Muscle of arm (tissue), 14 donors: ENCODE measurements at places on chromosomes 7 and 10.

- DNase-seq: no peak
Measured at GRCh38 chr7:29381206-29382094, 182.2 kb upstream of the PRR15 start.

- no peak for DNase-seq
Measured at GRCh38 chr7:41774966-41775365, 72.1 kb upstream of the INHBA start.

DNA sequence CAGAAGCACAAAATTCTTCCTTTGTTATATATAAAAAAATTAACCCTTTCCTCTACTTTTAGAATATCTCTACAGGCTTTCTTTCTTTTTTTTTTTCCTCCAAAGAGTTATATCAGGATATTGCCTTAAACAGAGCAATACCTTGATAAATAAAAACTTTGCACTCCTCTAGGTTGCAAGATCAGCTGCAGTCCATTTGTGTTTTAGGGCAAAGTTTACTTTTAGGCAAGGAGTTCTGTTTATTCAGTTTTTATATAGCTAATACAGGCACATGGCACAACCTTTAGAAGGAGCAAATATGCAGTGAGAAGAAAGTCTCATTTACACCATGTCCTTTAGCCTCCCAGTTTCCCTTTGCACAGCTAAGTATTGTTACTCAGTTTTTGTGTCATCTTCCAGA, 10.3 kb downstream of the LRMDA start:
- DNase-seq: no peak

DNA sequence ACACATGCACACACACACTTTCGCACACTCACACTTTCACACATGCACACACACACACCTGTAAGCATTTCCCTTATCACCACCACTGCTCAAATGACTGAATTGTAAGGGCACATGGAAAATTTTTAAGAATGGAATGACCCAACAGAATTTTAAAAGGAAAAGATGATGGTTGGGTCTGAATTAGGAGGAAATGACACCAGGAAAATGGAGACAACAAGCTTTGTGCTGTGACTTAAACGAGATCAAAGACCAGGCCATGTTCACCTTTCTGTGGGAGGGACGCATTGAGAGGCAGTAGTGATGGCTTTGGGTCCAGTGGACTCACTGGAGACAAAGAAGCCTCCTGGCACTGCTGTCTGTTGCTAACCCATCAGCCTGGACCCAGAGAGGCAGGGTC, 16.7 kb upstream of the C10orf71 start:
- DNase-seq: no peak

GRCh38 chr7:1675036-1675671, 5.1 kb downstream of the ELFN1 start:
- DNase-seq: no peak

- DNase-seq: no peak
Measured at GRCh38 chr10:132724446-132724845, 61.5 kb downstream of the NKX6-2 start.

DNA sequence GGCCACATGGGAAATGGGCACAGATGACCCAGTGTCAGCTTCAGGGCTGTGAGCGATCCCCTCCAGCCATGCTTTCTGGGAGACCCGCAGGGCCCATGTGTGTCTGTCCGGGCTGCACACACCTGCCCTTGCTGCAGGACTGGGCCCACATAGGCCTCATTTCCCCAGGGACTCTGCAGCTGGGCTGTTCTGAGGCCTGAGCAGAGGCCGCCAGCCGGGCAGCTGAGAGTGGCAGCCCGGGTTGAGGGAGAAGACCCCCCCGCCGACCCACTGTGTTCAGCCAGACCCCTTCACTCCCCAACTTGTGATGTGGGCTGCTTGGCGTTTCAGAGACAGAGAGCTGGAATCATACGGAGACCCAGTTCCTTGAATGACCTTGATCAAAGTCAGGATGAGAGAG, 50.1 kb upstream of the DPYSL4 start:
- no peak for DNase-seq

DNA sequence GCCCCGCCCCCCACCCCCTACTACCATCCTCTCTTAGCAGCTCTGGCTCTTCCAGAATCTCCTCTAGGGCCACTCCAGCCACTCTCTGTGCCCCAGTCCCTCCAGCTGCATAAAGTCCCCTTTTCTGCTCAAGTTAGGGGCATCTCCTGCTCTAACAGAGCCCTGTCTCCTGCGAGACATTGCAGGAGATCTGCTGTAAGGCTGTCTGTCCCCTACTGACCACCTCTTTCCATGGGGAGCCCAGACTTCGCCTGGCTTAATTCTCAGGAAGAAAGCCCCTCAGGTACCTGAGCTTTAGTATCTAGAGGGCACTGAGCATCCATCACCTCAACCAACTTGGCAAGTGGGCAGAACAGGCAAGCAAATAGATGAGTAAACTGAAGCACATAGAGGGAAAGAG, 200.7 kb upstream of the ZMIZ1 start:
- no peak for DNase-seq

DNA sequence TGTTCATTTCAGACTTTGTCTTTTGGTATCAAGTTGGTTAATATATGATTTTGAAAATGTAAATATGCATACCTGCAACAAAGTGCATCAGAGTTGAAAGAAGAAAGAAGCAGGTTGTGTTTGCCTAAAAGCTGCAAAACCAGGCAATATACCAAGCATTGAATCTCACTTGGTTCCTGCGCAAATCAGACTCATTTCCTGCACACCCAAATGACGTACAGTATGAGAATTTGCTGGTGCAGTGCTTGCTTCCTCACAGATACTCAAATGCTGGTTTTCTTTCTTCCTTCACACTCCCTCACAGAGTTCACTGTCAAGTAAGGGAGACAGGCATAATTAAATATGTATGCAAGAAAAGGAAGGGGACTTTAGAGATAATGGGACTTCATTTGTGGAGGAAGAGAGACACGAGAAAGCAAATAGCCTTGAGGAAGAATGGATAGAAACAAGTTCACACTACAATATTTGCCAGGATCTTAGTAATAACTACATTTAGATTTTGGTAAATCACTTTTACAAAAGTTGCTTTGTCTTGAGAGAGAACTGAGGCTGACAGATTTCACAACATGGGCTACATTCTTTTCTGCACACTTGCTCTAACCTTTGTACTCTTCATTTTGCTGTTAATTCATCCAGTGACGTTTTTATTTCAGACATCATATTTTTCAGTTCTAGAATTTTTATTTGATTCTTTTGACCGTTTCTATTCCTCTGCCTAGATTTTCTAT, 56.9 kb upstream of the AOAH start:
- no peak for DNase-seq

DNA sequence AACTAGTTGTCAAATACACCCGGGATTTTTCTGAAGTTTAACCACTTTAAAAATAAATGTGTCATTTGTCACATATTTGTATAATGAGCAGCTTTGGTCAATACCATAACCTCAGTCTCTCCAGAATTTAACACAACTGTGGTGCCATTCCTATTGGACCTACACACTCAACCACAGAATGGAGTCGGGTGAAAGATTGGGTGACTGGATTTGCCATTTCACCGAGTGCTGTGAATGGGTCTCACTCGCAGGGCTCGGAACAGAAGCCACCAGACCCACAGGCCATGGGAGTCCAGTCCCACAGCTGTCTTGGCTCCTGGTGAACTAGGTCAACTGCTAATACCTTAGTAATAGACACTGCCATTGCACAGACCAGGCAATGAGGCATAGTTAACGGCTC, 298.4 kb downstream of the CCDC3 start:
- DNase-seq: no peak

DNA sequence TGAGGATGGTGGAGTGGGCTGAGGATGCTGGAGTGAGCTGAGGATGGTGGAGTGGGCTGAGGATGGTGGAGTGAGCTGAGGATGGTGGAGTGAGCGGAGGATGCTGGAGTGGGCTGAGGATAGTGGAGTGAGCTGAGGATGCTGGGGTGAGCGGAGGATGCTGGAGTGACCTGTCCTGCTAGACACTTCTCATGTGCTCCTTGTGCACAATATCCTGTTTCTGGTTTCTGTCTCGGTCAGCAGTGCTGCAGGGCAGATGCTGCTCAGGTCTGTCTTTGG, 29.2 kb downstream of the ANXA8 start:
- DNase-seq: no peak

- no peak for DNase-seq
Measured at GRCh38 chr7:147937428-147937827, 653.1 kb upstream of the C7orf33 start.

GRCh38 chr10:129305046-129305445, 162.0 kb upstream of the MGMT start:
- no peak for DNase-seq

GRCh38 chr10:79189181-79189580, 120.4 kb downstream of the ZMIZ1 start:
- DNase-seq: no peak

DNA sequence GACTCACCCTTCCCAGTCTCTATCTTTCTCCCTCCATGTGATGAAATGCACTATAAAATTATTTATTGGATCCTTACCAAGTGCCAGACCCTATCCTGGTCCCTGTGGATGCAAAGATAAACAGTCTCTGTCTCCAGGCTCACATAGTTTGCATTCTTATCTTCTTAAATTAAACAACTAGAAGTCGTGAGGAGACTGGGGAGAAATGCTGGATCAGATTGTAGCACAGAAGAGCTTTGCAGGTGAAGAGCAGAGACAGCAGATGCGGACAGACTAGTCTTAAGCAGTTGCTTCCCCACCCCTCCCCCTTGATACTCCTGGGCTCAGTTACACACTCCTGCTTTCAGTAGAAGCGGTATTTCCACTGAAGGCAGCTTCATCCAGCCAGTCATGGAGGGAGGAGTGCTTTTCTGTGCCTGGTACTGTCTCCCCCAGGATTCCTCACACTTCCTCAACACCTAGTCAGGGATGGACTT, 20.8 kb upstream of the CDK1 start:
- DNase-seq: no peak

DNA sequence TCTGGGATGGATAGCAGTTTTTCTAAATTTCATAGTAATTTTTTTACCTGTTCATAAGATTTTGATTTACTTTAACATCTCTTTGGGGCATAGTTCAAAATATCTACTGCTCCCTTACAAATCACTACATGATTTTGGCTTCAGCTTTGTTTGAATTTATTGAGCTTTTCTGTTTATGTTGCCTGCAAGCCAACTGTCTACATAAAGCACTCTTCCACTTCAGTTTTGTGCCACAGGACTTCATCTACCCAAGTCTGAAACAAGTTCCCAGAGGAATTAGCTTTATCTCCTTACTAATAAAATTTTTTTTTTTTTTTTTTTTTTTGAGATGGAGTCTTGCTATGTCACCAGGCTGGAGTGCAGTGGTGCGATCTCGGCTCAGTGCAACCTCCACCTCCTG, 45.4 kb upstream of the KMT2E start:
- DNase-seq: no peak

DNA sequence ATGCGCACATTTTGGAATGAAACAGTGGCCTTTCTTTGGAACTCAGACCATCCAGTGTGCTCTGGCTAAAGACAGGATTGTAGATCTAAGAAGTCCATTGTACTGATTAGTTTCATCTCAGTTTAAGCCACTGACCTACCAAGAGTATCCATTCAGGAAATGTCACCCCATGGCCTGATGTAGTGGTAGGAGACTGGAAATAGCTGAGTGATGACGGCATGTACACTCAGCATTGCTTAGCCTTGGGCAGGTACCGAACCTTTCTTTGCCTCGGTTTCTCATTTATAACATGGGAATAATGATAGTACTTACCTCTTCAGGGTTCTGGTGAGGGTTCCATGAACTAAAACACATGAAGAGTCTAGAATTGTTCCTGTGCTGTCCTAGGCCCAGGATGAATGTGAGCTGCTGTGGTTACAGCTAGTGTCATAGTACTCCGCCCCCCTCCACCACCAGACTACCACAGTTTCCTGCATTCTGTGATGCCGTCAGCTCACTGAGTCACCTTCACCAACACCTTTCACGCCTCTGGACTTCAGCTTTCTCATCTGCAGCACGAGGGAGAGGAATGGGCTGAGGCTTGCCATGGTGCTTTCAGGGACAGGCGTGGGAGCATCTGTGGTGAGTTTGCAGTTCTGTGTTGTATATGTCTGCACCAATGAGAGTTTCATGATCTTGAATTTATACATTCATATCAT, 484.0 kb upstream of the GALNT17 start:
- DNase-seq: no peak

DNA sequence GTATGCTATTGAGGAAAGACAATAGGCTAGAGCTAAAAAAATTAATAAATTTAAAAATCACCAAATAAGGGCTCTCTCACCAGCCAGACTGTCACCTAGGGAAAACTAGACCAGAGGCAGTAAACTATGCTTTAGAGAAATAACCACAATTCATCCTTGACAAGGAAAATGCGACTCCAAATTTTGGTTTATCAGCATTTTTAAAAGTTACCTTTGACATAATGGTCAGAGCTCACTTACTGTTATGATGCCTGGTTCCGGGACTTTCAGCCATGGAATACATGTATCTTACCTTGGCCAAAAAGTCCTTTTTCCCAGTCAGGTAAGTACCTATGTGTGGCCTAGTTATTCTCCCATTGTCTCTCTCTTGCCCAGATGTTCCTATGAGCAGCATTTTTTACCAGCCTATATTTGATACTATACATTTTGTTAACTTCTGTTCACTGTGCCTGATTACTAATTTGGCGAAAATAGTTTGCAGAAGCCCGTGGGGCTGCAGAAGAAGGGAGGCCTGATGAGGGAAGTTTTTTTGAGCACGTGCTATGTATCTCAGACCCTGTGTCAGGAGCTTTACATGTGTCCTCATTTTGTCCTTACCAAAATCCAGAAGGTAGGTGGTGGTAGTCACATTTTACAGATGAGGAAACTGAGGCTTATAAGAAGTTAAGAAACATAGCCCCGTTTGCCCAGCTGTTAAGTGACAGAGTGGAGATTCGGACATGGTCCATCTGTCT, 149.7 kb downstream of the CELF2 start:
- no peak for DNase-seq

- DNase-seq: no peak
Measured at GRCh38 chr7:57328963-57329362, 121.0 kb upstream of the ZNF716 start.

DNA sequence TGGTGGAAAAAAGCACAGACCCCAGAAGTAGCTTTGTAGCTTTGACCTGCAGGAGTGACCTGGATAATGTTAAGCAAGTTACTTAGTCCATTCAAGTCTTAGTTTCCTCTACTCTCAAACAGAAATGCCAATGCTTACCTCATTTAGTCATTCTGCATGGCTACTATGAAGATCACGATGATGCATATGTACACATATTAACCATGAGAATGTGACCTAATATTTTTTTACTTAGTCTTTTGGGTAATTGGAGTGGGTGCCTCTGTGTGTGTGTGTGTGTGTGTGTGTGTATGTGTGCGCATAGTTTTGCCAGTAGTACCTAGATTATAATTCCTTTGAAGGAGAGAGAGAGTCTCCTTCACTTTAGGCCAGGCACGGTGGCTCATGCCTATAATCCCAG, 95.8 kb downstream of the NRP1 start:
- DNase-seq: no peak

GRCh38 chr10:12961416-12962205, 39.9 kb downstream of the CCDC3 start:
- no peak for DNase-seq

GRCh38 chr7:155761162-155761561, 51.1 kb downstream of the SHH start:
- no peak for DNase-seq

- no peak for DNase-seq
Measured at GRCh38 chr7:6640246-6640721, 3.2 kb downstream of the ZNF316 start.
